GM12892 (cell line): ENCODE measurements at places on chromosomes 3 and 15.

DNA sequence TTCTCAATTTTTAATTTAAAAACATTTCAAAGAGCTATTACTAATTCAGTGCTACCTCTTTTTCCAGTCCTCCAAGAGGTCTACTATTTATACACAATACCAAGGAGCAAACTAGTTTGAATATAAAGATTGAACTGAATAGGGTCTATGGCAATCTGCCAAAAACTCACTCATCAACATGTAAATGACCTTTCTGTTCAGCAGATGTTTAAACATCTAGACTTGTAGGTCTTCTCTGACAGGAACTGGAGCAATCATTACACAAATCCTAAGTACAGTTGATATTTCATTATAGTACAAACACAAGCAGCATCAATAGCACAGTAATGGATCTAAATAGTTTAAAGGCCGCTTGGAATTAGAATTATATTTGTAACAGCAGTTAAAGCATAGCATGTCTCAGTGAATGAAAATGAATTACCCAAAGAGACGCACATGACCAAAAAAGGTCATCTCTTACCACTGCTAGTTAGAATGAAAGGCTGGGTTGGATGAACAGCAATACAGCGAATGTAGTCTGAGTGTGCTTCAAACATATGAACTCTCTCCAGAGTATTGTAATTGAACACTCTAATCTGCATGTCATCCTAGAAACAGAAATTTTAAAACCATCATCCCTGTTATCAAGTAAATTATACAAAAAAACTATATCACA, 10.7 kb downstream of the COPB2 start:
- no peak for DNase-seq

- DNase-seq: no peak
These were observed 360.1 kb downstream of the LSAMP start for GRCh38 chr3:116084999-116085791.

DNA sequence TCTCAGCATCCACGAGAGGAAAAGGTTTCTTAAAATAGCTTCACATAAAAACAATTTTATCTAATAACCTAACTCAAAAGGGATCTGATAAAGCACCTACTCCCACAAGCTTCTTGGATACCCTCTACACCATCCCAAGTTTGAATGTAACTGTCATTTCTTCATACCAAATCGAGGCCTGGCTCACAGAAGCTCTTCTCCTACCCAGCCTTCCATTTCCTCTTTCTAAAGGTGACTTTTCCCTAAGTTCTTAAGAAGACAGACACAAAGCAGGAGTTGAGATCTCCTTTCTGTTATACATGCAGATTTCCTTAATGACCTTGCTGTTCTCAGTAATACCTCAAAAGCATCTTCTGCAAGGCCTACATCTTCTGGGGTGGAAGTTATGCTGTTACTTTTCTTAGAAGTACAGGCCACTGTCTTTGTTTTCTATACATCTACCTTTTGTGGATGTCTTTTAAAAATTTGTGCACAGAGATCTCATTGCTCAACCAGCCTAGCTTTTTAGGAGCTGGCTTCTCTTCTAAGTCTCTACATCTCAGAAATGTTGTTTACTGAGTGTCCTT, 3.4 kb upstream of the LRRIQ4 start:
- DNase-seq: no peak

DNA sequence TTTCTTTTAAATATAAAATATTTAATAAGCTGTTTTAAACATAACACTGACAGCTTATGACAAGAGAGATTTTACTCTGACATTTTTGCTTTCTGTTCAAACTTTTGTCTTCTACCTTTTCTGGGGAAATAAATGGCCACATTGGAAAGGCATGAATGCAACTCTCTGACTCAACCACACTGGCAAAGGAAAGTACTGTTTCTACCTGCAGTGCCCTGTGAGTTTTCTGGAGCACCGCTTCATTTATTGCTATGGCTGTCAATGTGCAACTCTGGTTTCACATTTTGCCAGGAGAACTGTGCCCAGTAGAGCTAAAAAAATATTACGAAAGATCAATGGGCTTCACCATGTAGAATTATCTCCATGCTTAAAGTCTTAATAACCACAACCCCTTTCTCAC, 15.1 kb downstream of the PDZRN3 start:
- no peak for DNase-seq

DNA sequence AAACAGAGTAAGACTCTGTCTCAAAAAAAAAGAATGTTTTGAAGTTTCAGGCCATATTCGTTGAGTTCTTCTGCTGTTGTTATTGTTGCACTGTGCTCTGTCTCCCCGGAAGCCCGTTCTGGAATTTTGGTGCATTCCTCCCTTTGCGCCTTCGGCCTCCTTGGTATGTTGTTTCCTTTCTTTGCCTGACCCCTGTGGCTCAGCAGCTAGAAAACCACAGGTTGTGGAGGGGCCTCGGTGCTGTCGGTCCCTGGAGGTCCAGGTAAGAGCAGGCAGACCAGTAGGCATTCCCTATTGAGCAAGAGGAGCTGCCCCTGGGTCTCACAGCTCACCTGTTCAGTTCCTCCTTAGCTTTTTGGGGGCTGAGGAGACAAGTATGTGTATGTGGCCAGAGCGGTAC, 51.0 kb upstream of the DLG1 start:
- DNase-seq: no peak

GRCh38 chr3:151328298-151328995, 902 bp downstream of the P2RY13 start:
- no peak for DNase-seq

DNA sequence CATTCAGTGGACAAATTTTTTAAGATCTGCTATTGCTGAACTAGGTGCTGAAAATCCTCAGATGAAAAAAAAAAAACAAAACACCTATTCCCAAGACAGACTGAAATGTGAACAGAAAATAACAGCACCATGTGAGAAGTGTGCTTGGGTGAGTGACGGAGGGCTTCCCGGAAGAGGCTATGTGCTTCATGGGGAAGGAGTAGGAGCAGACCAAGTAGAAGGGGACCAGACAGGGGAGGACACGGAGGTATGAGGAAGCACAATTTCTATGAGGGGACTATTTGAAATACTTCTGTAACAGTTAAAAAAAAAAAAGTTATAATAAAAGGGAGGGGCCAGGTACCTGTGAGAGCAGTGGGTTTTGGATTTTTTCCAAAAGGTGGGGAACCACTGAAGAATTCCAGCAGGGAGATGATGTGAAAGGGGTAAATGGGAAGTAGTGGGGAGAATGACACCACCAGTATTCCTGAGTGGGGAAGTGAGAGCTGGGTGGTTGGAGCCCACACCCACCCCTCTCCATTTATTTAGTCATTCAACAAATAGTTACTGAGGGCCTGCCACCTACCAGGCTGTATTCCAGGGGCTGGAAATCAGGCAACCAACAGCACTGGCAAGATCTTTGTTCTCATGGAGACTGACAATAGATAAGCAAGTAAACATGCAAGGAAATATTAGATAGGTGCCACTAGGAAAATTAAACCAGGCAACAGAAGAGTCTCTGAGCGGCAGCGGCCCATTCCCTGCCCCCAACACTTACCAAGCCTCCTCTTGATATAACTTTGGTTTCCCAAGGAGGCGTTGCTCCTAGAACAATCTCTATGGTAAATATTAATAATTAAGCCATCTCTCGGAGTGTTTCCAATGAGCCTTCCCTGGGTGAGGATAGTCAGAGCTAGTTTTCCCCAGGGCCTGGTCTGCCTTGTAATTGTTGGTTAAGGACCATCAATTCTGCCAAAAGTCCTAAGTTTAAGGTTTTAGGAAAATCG, 3.8 kb upstream of the USP3 start:
- no peak for DNase-seq

DNA sequence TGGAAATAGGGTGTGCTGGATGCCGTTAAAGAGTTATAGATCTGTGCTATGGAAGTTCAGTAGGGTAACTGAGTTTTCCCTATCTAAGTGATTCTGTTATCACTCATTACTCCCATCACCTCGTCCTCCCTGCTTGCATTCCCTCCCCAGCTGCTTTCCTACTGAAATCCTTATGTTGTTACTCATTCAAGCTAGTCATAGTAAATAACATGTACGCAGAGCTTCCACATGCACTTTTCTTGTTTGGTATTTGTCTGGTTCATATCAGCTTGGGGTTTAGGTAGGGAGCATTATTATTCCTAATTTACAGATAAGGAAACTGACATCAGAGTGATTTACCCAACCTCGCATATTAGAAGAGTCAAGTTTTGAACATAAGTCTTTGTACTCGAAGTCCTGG, 135.1 kb downstream of the HCN4 start:
- no peak for DNase-seq

DNA sequence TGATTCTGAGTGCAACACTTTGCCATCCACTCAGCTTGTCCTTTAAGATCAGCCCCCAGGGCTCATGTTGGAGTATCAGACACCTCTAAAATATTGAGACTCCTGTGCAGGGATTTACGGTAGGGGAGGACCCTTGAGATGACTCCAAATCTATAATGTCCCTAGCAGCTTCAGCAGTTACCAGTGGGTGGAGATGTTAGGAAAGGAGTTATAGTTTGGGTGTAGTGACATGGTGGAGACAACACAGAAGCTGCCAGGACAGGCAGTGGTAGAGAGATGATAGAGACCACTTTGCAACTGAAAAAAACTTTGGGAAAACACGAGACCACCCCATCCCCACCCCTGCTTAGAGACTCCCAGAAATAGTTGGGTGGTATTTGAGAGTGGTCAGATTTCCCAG, 43.3 kb upstream of the GSK3B start:
- no peak for DNase-seq

DNA sequence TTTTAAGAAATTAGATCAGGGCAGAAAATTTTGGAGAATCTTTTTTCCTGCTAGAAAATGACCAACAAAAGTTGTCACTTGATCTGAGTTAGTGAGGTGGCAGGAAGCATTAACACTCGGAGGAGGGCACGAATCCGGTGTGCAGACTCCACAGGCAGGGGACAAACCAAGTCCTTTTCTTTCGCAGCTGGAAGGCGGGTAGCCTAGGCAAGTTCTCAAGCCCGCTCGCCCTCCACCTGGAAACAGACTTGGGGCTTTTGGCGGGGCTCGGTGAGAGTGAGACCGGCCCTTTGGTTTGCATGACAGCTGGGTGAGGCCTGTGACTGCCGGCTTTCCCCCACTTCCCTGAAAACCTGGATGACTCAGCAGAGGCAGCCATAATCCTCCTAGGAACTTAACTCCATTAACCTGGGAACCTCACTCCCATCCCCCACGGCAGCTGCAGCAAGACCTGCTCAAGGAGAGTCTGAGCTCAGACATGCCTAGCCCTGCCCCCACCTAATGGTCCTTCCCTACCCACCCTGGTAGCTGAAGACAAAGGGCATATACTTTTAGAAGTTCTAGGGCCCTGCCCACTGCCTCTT, 134.8 kb downstream of the MFSD1 start:
- DNase-seq: no peak

DNA sequence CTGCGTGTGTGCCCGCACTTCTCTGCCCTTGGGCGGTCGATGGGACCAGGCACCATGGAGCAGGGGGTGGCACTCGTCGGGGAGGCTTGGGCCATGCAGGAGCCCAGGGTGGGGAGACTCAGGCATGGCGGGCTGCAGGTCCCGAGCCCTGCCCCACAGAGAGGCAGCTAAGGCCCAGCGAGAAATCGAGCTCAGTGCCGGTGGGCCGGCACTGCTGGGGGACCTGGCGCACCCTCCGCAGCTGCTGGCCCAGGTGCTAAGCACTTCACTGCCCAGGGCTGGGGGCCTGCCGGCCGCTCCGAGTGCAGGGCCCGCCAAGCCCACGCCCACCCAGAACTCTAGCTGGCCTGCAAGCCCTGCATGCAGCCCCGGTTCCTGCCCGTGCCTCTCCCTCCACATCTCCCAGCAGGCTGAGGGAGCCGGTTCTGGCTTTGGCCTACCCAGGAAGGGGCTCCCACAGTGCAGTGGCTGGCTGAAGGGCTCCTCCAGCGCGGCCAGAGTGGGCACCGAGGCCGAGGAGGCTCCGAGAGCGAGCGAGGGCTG, 553 bp upstream of the RTP4 start:
- no peak for DNase-seq

DNA sequence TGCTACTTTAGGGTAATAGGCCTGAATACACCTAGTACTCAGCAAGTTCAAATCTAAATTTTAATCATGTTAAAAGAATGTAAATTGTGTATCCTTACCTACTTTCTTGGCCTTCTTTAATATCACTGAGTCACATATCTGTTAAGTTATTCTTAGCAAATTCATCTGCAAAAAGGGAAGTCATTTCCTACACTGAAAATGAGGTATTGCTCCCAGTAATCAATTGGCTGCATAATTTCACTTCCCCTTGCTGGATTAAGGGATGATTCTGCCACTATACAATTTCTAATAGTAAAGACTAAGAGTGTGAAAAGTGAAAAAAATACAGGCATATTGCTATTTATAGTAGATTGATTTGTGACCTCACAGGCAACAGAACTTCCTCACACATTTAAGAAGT, 47.8 kb downstream of the CCDC54 start:
- DNase-seq: no peak

DNA sequence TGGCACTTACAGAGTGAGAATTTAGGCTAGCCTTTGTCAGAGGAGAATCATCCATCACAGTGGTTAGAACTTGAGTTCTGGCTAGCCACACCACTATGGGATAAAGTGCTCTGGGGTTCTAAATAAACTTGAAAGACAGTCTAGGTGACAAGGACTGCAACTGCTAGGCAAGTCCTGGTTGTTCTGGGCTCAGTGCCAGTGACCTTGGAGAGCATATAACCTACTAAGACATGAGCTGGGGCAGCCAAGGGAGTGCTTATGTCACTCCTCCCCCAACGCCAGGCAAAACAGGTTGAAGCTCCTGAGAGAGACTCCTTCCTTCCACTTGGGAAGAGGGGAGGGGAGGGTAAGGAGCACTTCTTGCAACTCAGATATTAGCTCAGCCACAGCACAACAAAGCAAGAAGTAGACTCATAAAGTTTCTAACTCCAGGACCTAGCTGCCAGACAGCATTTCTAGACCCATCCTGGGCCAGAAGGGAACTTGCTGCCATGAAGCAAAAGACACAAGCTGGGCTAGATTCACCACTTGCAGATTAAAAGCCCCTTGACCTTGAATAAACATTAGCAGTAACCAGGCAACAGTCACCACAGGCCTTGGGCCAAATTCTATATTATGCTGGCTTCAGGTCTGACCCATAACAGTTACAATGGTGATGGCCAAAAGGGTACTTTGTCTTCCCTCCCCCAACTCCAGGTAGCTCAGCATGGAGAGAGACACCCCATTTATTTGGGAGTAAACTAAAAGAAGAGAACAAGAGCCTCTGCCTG, 963.7 kb downstream of the PLOD2 start:
- DNase-seq: no peak

DNA sequence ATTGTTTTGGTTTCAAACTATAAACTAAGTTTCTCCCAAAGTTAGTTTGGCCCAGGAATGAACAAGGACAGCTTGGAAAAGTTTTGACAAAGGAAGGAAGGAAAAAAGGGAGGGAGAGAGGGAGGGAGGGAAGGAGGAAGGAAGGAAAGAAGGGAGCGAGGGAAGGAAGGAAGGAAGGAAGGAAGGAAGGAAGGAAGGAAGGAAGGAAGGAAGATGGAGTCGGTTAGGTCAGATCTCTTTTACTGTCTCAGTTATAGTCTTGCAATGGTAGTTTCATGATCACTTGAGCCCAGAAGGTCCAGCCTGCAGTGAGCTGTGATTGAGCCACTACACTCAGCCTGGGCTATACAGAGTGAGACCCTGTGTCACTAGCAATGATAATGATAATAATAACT, 12.3 kb upstream of the UBXN7 start:
- no peak for DNase-seq

- DNase-seq: no peak
These were observed 44.9 kb downstream of the KLF15 start for GRCh38 chr3:126312341-126312740.

GRCh38 chr3:116833202-116833601, 123.6 kb downstream of the TUSC7 start:
- no peak for DNase-seq
